ENCODE measurements at places on chromosomes 3 and 15.

DNA sequence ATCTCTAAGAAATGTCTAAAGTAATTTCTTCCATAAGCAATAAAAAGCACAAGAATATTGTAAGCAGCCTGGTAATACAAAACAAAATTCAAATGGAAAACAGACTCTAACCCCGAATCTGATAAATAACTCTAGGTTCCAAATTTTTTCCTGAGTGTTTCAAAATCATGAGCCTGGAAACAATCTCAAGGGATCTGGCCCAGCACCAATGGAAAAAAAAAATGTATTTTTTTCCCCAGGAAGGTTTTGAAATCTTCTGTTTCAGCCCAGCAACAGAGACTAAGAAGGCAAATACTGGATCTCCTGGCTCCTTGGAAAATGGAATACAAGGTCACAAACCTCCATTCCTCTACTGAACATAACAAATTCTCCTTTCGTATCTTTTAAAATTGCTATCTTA is 13.0 kb downstream of the TBC1D2B start:
- no peak for DNase-seq

- DNase-seq, result no peak
Measured at GRCh38 chr3:7038394-7038793, 177.5 kb downstream of the GRM7 start.

- no peak for DNase-seq
Measured at GRCh38 chr15:39215015-39215414, 365.9 kb upstream of the THBS1 start.

GRCh38 chr3:4409415-4409814 is 57.7 kb downstream of the SUMF1 start:
- no peak for DNase-seq

- no peak for DNase-seq
Measured at GRCh38 chr3:4833471-4833870, 145.8 kb upstream of the BHLHE40 start.

DNA sequence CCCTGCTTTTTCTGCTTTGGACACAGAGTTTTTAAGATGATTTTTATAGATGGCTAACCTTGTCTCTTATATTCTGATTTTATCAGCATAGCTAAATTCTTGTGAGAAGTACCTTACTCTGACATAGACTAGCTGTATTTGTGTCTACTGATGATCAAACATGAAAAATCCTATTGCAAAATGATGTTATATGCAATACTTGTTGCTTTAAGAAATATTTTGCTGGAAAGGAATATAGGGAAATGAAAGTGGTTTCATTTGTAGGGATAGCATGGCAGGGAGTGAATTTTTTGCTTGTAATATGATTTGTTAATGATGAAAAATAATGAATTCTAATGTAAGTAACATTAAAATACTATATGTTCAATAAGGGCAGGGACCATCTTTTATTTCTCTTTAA is 35.9 kb downstream of the CFAP91 start:
- no peak for DNase-seq

- no peak for DNase-seq
Measured at GRCh38 chr15:41819455-41820050, 8.3 kb upstream of the JMJD7 start.

- no peak for DNase-seq
Measured at GRCh38 chr15:99427210-99427609, 138.6 kb upstream of the MEF2A start.

DNA sequence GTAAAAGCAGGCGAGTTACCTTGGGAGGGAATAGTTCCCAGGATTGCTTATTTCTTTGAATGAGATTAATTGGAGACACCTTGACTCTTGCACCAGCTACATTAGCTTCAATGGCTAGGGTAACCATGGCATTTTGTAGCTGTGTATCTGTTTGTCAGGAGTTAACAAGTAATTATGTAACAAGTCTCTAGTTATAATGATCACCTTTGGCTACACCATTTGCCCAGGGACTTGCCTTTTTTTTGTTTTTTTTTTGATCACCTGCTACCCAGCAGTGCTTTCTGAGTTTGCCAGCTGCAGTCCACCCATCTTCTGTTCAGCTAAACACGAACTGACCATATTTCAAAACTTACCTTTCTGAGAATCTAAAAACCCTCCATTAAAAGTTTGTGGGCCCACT is 2.2 kb downstream of the MED12L start:
- no peak for DNase-seq

DNA sequence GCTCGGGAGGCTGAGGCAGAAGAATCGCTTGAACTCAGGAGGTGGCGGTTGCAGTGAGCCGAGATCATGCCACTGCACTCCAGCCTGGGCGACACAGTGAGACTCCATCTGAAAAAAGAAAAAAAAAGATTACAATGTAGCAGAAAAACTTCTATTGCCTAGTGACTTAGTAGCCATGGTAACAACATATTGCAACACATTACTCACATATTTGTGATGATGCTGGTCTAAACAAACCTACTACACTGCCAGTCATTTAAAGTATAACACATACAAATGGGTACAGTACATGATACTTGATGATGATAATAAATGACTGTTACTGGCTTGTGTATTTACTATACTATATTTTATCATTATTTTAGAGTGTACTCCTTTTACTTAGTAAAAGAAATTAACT is 125.6 kb downstream of the PLOD2 start:
- no peak for DNase-seq

DNA sequence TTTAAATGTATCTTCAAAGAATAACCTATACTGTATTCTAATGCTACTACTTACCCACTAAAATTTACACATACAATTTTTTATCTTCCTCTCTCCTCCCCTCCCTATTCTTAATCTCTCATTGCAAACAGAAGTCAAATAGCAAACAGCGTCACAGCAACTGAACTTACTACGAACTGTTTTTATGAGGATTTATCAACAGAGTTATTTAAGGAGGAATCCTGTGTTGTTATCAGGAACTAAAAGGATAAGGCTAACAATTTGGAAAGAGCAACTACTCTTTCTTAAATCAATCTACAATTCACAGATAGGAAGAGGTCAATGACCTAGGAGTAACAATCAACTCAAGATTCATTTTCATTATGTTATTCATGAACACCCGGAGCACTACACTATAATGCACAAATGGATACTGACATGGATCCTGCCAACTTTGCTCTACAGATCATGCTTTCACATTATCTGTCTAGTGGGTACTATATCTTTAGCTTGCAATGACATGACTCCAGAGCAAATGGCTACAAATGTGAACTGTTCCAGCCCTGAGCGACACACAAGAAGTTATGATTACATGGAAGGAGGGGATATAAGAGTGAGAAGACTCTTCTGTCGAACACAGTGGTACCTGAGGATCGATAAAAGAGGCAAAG is 984 bp downstream of the FGF7 start:
- no peak for DNase-seq

DNA sequence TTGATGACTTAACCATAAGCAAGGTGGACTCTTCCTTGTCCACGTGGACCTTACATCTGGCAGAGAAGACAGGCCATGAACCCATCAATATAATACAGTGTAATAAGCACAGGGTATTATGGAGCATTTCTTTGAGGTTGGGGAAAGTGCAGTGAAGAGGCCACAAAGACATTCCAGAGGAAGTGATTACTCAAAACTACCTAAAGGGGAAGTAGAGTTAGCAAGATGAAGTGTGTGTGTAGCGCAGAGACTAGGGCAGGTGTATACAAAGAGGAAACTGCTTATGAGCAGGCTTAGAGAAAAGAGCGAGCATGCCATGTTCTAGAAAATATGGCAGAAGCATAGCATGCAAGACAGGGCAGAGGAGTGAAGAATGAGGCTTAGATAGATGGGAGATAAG is 17.9 kb downstream of the CP start:
- no peak for DNase-seq

DNA sequence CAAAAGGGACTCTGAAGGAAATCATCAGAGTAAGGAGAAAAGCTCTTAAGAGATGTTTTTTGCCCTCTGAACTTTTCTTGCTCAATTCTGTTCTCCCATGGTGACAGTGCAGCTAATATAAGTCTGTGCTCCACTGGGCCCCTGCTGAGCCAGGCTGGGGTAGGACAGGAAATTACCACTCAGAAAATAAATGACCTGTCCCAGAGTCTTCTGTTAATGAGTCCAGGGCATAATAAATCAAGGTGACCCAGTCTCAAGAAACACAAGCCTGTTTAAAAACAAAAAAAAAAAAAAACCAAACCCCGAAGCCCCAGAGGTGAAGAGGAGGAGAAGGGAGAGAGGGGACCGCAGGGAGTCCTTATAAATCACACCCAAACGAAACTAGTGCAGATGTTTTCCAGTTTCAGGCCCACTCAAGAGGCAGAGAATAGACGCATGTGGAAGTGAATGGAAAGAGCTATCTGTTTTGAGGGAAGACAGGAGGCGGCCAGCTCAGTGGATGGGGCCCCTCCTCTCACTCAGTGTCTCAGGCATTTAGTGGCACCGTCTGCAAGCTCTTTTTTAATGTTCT is 59.8 kb upstream of the BOC start:
- DNase-seq, result no peak

GRCh38 chr3:107112356-107112755 is 264.9 kb upstream of the CCDC54 start:
- no peak for DNase-seq

- DNase-seq, result no peak
Measured at GRCh38 chr3:17110660-17111396, 226.1 kb downstream of the PLCL2 start.

DNA sequence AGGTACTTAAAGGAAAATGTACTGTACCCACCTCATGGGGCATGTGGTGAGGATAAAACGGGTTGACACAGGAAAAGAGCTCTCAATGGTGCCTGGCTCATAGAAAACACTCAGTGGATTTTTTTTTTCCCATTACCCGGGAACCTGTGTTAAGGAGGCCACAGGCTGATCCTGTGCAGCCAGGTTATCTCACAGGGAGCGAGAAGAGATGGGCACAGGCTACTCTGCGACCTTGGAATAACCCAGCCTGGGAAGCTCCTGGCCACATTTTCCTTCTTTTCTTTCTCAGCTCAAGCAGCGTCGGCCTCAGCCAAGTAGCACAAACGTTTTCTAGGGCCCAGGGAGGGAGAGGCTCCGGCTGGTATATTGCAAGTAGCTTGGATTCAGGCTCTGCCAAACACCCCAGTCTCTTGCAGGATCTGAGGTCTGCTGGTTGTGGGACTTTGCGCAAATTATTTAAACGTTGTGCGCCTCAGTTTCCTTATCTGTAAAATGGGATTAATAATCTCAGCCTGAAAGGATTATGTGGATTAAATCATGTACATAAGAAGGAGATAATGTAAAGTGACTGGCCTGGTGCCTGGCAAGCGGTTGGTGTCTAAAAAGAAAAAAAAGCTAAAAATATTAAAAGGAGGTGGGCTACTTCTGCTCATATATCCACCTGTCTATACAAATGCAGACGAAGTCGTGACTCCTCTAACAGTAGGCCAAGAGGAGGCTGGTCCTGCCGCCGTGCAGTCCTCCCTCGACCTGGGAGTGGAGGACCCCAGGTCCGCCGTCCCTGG is 2.2 kb downstream of the FURIN start:
- DNase-seq, result no peak

- DNase-seq, result no peak
Measured at GRCh38 chr3:31614162-31614921, 81.6 kb downstream of the STT3B start.

- DNase-seq, result no peak
Measured at GRCh38 chr3:11570789-11571495, 72.8 kb downstream of the VGLL4 start.

DNA sequence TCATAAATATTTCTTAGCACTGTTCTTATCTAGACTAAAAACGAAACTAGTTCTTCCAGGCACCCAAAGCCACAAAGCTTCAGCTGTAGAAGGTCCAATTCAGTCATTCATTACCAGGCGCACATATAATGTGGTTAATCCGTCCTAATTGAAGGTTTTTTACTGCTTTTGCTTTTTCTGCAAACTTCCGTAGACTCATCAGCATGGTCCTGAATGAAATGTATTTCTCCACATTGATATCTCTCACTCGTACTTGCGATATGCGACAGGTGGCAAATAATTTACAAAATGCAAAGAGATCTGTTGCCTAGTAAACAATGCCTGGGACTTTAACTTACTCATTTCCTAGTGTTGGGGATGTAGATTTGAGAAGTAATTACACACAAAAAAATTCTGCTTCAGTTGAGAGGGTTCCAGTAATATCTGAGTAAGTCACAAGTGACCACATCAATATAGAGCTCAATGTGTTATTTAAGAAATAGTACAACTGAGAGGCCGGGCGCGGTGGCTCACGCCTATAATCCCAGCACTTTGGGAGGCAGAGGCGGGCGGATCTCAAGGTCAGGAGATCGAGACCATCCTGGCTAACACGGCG is 75.0 kb upstream of the MBNL1 start:
- DNase-seq, result no peak

GRCh38 chr3:194475978-194476377 is 10.8 kb downstream of the ATP13A3 start:
- DNase-seq, result no peak

- DNase-seq, result no peak
Measured at GRCh38 chr15:73617913-73618312, 15.3 kb downstream of the NPTN start.

GRCh38 chr3:60585918-60586317 is 665.3 kb downstream of the FHIT start:
- no peak for DNase-seq

GRCh38 chr15:58279106-58279505 is 140.9 kb downstream of the AQP9 start:
- no peak for DNase-seq

- no peak for DNase-seq
Measured at GRCh38 chr3:150278843-150279381, 129.2 kb upstream of the TSC22D2 start.

GRCh38 chr15:67174864-67175573 is 79.4 kb downstream of the AAGAB start:
- no peak for DNase-seq

GRCh38 chr15:48644467-48644826 is 1.1 kb downstream of the FBN1 start:
- DNase-seq, result no peak

DNA sequence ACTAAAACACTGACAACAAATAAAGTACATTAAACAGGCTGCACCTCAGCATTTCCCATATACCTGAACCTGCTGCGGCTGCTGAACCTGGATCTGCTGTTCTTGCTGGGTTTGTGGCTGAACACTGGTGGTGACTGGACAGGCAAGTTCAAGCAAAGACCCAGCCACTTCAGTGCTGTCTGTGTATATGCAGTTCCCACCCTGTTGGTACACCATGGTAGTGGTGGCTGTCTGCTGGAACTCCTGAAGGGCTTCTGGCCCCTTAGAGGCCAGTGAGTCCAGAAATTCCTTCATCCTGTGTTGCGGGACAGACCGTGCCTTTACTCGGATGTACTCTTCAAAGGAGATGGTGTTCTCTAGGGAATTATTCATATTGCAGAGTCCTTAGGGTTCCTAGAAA is 17.2 kb downstream of the QRICH1 start:
- DNase-seq, result no peak

- no peak for DNase-seq
Measured at GRCh38 chr15:96333131-96334016, 2.9 kb downstream of the NR2F2 start.

DNA sequence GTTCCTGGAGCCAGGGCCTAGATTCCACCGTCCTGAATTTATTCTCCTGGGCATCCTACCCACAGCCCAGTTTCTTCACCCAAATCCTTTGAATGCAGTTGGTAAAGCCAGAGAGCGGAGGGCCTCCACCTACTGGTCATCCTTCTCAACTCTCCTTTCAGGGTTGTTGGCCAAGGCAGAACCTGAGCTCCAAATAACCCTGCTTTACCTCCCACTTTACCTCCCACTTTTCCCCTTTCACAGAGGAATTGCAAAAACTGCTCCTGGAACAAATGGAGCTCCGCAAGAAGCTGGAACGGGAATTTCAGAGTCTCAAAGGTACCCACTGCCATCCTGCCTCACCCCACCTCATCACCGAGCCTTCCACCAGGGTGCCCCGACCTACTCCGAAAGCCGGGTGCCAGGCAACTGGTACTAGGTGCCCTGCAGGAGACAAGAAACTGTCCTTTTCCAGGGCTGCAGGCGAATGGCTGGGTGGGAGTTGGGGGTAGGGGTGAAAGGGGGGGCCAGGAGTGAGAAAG is 6.8 kb downstream of the SKOR1 start:
- no peak for DNase-seq
